NB4 (cell line): ENCODE measurements at places on chromosomes 4 and X.

DNA sequence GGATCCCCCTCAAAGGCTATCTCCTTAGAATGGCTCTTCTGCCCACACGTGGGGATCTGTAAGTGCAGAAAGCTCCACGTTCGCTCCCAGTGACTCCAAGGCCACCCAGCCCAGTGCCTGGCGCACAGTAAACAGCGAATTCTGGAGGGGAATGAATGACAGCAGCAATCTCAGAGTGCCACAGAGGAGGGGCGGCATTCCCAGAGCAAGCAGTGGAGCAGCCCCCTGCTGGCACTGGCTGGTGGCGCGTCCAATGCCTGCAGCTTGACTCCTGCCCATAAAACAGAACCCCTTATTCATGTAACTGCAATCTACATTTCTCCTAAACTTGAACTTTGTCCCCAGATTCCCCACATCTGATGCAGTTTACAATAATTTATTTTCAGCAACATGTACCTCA lies 6.9 kb upstream of the HELT start:
- peak; percentile 53 for DNase-seq

DNA sequence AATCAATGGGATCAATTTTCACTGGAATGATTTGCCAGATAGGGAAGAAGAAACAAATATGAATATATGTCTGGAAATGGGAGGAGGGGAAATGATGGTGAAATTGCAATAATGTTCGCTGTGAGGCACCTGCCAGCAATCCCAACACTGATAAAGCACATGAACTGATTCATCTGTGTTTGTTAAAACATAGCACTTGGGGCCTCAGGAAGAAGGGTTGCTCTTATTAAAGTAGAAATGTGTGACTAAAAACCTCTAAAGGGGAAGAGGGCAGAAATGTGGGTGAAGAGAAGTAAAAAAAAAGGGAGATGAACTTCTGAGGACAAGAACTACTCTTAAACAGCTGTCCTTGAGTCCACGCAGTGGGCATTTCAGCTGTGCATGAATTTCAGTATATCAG lies 101.4 kb downstream of the C4orf51 start:
- DNase-seq: no peak

- DNase-seq: peak; percentile 98
These were observed 47.2 kb upstream of the RBPJ start for GRCh38 chr4:26273616-26273980.

GRCh38 chrX:29299684-29300083 lies 712.4 kb downstream of the IL1RAPL1 start:
- no peak for DNase-seq
